Fibroblast of gingiva (primary cell): ENCODE measurements at places on chromosomes 6 and 20.

DNA sequence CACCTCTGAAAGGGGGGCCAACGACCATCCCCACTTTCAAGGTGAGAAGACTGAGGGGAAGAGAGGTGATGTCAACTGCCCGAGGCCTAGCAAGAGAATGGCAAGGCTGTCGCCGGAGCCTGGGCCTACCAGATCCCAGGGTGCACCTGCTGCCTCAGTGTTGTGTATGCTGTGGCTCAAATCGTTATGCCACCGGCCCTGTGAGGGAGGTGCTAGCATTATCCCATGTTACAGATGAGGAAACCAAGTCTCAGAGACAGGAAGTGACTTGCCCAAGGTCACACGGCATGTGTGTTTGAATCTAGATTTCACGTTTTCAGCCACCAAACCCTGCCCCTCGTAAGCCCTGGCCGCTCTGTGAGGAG is 152.5 kb downstream of the CEBPB start:
- DNase-seq: no peak

DNA sequence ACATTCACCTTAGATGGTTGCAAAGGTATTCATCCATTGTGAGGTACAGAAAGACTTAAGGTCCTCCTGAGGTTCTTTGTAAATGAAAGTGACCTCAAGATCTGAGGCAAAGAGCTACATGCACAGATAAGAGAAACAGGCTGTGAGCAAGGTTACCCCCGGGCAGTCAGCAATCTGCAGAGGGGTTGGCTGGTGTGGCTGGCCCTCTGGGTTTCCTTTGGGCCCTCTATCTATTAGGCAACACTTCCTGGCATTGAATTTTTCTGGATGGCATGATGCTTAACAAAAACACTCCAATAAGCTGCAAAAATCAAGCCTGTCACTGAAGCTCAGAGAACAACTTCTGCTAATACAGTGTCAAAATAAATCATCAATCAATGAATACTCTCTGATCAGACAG is 48.9 kb upstream of the RALGAPA2 start:
- no peak for DNase-seq

DNA sequence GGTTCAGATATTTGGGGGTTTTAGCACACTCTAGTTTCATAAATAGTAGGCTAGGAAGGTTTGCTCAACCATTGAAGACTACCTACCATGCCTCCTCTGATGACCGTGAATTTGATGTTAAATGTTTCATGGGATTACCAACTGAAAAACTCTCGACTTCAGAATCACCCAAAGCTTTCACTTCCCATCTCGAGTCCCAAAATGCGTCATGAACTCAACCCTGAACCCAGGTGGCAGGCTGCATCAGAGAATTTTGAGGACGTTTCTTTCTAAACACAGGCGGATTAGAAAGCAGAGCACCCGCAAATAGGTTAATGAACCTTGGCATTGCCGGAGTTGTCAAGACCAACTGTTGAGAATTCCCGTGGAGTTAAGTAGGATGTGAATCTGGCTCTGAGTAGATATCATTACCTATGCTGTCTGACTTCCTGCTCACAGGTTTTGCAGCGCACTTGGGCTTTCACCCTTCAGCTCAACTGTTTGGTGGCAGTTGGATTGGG is 98.4 kb upstream of the ADTRP start:
- no peak for DNase-seq

DNA sequence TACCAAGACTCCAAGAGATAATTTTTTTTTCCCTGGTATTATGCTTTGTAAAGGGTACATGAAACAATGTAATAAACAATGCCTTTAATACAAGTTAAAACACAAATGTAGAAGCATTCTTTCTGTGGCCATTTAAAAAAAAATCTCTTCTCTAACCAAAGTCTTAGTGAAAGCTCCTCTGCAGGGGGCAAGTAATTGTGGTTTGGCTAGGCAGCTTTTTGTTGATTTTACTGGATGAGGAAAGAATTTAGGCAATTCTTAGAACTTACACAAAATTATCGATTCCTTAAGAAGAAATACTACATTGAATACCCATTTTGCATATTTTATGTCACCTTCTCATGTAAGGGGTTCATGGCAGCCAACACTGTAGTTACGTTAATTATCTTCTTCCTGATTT is 12.4 kb downstream of the TFB1M start:
- peak; percentile 64 for DNase-seq
